ENCODE measurements at places on chromosomes 5 and 9.

GRCh38 chr5:171984748-171985419 is 21.6 kb downstream of the FBXW11 start:
- no peak for DNase-seq

- no peak for DNase-seq
These were observed 224.4 kb downstream of the FRMD3 start for GRCh38 chr9:83313781-83314180.

DNA sequence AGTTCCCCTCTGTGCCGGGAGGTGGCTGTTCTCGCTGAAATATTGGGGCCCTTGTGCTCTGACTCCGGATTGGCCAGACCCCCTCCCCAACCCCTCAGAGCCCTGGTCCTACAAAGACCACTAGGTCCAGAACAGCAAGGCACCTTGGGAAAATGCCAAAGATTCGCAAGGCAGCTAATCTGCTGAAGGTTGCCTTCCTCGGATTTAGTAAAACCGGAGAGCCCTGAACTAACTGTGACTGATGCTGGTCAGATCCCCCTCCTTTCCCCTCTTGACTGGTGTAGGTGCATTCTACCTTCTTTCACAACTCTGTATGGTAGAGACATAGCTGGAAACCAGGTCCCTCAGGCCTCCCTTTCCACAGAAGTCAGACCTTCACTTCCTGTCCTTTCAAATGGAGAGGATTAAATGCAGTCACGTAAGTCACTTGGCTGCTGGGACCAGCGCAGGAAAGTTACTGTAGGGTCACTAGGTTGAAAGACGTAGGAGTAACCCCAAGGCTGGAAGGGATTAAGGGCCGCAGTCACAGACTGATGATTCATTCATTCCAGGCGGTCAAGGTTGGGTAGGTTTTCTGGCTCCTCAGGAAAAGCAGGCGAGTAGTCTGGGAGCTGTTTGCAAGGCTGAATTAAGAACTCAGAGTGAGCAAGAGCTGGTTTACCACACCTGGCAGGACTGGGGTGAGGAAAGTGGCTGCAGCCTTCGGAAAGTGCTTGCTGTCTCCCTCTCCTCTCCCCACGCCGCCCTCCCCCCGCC is 5.3 kb downstream of the BARX1 start:
- DNase-seq = no peak

DNA sequence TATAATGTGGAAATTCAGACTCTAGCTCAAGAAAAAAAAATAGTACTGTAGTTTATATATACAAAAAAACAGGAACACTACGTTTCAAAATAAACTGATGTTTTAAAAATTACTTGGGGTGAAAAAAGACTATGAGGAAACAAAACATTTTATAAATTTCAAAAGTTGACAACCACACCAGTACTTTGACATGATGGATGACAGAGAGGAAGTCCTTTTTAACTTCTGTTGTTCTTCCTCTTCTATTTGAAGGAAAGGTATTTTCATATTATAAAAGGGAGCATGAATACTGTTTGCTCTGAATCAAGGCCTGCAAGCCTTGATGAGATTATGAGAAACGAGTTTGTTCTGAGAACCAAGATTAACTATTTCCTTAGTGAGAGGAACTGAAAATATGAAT is 456.9 kb downstream of the TAF11L14 start:
- DNase-seq = no peak

- no peak for DNase-seq
These were observed 60.8 kb downstream of the SEMA4D start for GRCh38 chr9:89436963-89437625.

DNA sequence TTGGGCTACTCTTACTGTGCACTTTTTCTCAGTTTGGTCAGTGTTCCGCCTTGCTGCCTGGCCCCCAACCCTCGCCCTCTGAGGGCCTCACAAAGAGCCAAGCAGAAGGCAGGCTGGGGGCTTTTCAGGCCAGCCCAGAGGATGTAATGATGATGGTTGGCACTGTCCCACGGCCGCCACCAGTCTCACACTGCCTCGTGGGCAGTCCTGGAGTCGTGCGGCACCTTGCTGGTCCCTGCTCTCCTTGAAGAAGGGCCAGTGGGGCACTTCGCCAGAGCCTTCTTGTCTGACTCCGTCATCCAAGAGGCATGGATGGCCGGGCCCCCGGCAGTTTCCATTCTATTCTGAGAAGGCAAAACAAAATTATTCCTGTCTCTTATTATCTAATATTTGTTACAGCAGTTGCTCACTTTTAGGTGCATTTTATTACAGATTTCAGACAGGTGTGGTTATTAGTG is 21.0 kb downstream of the TENT4A start:
- no peak for DNase-seq

- peak; percentile 9 for DNase-seq
These were observed 44.0 kb upstream of the MAP1B start for GRCh38 chr5:72063219-72063819.

DNA sequence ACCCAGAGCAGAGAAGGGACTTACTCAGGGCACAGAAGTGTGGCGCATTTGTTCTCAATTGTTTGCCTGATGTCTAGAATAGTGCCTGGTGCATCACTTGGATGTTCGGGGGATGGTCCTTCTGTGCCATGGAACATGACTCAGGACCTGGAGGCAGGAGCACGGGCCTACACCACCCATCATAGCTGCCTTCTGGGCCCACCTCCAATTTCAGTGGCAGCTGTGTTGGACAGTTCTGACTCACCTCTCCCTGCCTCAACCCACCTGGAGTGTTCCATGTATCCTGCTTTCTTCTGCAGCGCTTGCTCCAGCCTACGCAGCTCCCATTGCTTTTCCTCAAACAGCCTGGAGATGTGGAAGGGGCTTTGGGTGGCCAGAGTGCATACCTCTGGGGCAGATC is 12.5 kb upstream of the CXCL14 start:
- DNase-seq = no peak

DNA sequence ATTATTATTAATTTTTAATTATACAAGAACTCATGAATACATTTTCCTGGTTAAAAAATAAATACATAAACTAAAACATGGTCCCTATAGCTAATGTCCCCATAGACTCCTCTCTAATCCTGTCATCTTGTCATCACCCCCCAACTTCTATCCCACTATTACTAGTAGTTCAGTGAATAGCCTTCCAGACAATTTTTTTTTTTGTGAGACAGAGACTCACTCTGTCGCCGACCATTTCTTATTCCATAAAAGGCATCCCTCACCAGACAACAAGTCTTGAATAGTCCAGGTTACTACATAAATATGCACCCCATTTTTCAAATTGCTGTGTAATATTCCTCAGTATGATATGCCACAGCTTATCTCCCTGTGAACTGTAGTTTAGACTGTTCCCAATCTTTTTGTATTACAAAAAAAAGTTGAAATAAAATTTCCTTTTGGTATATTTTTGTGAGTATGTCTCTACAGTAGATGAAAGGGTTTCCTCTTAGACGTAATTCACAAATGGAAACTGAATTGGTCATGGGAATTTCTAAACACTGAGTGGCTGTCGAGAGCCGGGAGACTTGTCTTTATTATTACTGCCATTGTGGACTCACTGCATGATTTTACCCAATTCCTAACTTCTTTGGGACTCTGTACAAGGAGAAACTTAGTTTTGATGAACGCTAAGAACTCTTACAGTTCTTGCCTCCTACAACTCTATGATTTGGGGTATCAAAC is 6.4 kb upstream of the ABLIM3 start:
- DNase-seq = no peak

- DNase-seq = no peak
These were observed 23.0 kb downstream of the ABL1 start for GRCh38 chr9:130857864-130858738.

- no peak for DNase-seq
These were observed 35.8 kb upstream of the MAST4 start for GRCh38 chr5:66560371-66560770.
